ENCODE measurements at places on chromosomes 11 and 22.

DNA sequence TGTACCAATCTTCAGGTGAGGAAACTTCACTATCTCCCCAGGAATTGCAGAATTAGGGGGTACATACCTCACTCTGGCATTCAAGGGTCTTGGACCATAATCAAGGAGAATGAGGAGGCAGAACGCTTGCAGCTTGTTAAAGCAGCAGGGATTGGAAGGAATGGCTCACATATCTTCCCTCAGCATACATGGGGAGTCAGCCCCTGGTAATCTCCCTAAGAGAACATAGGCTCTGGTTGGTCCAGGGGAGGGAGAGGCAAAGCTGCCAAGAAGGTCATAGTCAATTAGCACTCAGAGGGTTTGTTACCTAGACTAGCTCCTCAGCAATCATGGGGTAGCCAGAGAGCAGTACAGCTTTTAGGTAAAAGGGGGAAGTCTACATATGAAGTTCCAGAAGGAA is 256.8 kb downstream of the INSC start:
- DNase-seq: no peak

GRCh38 chr11:122271137-122271536 is 155.1 kb upstream of the BLID start:
- DNase-seq: no peak

GRCh38 chr11:16867097-16867496 is 128.7 kb downstream of the C11orf58 start:
- DNase-seq: no peak

GRCh38 chr22:50310031-50310722 is 2.7 kb upstream of the PLXNB2 start:
- no peak for DNase-seq

DNA sequence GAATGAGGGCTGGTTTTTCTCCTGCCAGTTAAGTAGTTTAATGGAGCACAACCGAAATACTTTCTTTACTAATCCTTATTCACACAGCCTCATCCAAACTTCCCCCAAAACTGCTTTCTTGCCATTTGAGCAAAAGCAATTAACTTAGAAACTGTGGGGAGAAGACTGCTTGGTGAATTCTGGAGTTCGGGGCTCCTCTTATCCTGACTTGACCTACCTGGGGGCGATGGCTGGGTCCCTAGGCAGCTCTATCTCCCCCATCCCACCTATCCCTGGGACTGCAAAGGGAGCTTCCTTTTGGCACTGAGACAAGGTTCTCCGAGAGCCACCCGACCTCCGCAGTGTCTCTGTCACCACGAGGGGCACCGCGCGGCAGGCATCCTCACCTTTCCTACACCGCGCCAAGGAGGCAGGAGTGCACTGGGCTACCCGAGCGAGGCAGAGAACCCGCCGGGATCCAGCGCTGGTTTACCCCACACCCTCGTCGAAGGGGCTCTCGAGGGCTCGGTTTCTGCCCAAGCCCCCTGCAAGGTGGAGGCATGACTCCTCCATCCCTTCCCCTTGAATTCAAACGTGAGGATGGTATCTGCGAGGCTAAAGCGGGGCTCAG is 759 bp downstream of the DESI1 start:
- peak; percentile 59 for DNase-seq

GRCh38 chr11:106552694-106553203 is 465.5 kb downstream of the GUCY1A2 start:
- no peak for DNase-seq

DNA sequence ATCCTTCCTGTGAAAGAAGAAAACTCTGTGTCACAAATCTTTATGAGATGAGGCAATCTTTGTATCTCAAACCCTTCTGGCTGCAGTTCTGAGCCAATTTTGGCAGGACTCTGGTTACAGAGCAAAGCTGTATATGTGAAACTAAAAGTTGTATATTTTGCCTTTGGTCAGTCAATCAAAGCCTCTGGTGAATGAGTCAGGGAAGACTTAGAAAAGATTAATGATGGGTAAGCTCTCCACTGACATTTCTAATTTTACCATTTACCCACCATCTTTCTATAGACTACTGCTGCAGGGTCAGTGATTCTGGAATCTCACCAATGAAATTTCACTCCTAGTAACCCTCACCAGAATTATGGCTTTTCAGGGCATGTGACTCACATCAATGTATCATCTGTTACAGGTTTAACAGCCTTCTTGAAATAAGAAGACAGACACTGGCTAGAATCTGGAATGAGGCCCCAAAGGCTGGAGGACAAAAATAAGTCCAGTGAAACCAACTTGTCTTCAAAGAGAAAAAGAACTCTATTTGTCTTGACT is 43.3 kb downstream of the USP35 start:
- DNase-seq: no peak

GRCh38 chr11:78365381-78365792 is 52.2 kb downstream of the GAB2 start:
- DNase-seq: no peak

GRCh38 chr22:43890901-43891331 is 897 bp downstream of the PNPLA5 start:
- no peak for DNase-seq

DNA sequence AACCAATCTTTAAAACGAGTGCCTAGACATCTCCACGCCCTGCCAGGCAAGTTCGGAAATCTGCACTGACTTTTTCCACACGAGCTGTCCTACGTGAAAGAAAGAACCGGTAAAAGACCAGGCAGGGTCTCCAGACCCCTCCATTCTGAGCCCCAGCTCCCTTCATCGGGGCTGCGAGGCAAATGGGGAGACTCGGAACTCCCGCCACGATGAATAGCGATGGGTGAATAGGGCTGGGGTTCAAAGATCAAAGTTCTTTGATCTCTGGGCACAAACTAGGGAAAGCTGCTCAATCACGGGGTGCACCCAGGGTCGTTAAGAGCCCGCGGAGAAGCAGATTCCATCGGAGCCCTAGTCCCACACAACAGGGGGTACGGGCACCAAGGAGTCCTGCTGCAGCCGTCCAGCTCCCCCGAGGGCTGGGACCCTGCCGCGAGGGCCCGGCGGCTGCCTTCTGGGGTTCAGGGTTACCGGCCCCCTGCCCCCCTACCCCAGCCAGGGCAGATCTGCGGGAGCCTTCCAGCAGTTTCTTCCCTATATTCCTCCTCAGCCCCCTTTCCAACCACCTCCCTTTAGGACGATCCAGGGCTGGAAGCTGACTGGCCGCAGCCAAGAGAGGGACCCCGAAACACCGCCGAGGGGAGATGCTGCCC is 1.1 kb downstream of the LRP4 start:
- DNase-seq: no peak

DNA sequence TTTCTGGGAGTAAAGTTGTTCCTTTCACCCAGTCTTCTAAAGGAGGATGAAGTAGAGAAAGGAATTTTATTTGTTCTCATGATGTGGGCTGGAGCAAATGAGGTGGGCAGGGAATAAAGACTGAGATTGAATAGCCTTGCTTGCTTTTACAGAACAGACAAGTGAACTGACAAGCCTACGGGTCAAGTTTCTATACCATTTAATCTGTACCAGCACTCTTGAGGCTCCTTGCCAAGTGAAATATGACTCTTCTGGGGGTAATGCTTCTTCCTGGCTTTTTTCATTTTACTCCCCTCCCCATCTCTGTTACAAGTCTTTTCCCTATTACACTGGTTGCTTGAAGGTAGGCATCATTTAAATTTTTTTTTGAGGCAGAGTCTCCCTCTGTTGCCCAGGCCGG is 54.8 kb downstream of the CSTPP1 start:
- no peak for DNase-seq

GRCh38 chr11:79902493-79902892 is 461.7 kb upstream of the TENM4 start:
- DNase-seq: no peak

GRCh38 chr11:17846852-17847453 is 112.4 kb downstream of the KCNC1 start:
- no peak for DNase-seq

GRCh38 chr11:69136471-69136870 is 19.3 kb upstream of the SMIM38 start:
- DNase-seq: no peak

DNA sequence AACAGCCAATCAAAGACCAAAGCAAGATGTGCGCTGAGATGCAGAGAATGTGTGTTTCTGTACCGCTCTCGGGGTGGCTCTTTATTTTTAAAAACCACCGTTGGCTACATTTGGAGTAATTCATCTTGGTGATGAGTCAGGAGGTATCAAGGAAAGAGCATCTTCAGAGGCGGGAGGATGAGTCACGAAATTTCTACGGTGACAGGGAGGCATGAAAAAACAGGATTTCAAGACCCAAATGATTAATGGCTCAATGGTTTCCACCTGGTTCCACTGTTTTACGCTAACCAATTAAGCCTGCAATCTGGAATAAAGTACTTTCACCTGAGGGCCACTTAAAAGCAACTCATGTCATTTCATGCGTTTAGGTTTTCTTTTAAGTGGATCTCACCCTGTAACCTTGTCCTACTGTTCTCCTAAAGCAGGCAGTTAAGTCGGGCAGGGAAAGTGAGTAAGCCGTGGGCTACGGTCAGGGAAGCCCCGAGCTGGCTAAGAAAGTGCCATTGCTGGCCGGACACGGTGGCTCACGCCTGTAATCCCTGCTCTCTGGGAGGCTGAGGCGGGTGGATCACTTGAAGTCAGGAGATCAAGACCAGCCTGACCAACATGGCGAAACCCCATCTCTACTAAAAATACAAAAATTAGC is 74.6 kb downstream of the CELSR1 start:
- DNase-seq: no peak

DNA sequence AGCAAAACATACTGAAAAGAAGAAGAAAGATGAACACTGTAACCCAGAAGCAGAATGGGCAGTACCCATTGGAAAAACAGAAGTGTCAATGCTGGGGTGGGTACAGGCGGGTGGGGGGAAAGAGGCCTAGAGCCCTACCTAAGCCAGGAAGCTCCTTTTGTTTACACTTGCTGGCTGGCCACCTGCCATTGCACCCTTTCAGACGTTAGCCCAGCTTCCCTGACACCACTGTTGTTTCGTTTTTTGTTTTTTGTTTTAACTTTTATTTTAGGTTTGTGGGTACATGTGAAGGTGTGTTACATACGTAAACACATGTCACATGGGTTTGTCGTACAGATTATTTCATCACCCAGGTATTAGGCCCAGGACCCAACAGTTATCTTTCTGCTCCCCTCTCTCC is 55.4 kb downstream of the PLEKHA7 start:
- no peak for DNase-seq

GRCh38 chr22:29907753-29908515 is 25.0 kb downstream of the MTMR3 start:
- DNase-seq: peak; percentile 6

DNA sequence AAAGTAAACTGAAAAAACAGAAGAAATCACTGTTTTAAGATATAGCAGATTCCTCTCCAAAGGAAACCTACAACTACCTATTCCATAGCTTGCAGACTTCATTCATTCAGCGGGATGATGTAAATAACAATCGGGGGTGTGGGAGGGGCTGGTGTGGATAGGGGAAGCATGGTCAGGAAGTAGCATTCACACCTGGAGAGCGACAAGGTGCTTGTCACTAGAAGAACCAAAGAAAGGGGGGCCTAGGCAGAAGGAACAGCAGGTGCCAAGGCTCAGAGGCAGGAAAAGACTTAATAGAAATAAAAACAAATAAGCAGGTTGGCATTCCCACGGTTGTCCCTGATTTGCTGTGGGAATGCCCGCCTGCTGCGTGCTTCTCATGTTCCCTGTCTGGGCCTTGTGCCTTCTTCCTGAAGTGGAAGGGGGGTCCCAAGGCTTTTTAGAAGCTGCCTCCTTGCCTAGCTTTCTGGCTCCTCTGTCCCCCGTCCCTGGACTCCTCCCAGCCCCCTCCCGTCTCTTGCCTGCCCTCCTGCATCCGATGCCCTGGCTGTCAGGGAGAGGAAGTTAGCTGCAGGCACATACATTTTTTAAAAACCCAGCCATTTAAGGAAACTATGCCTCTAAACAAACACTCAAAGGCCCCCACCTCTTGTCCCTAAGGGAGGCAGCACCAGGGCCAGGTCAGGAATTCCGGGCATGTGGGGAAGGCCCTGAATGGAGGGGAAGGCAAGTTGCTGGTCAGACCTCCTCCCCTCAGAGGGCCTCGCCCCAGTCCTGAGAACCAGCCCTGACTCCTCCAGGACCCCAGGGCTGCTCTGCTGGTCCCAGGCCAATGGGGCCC is 54.7 kb upstream of the PRDM11 start:
- DNase-seq: no peak

GRCh38 chr22:19970031-19970478 is 28.4 kb upstream of the TXNRD2 start:
- DNase-seq: no peak

DNA sequence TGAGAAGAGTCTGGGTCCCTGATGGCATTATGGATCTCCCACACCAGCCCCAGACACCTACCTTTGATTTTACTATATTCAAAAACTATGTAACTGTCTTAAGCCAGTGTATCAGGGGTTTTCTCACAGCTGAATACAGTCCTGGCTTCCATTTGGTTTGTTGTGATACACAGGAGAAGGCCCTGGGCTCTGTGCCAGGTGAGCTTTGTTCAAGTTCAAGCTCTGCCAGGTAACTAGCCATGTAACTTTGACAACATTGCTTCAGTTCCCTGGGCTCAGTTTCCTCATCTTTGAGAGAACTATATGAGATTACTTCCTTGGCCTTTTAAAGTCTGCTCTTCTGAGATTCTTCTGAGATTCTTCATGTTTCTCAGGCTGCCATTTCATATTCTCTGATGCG is 327.5 kb upstream of the TENM4 start:
- DNase-seq: no peak

DNA sequence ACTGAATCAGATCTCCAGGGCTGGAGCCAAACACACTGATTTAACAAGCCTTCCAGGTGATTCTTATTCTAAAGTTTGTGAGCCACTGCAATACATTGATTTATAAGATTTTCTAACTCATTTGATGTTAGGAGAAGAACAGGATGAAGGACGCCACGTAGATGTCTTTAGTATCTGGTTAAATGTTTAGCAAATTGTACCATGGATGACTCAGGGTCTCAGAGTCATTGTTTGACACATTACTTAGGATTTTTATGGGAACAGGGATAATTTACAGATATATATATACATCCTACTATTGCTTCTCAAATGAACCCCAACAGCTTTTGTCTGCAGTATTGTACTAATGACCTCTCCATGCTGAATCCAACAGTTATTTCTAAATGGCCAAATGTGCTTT is 143.1 kb upstream of the DDI1 start:
- no peak for DNase-seq

GRCh38 chr22:47604563-47604962 is 842.1 kb downstream of the TBC1D22A start:
- DNase-seq: no peak

- no peak for DNase-seq
These were observed 55.8 kb upstream of the THY1 start for GRCh38 chr11:119478711-119479285.

All from stimulated activated CD4-positive, alpha-beta T cell treated with anti-CD3 and anti-CD28 coated beads, Interleukin-1b, Interleukin-23, amount 100 ng/mL, for 48 hours (primary cell).